ENCODE measurements at places on chromosomes 6 and 20.

- DNase-seq = no peak
Measured at GRCh38 chr6:165573671-165574070, 89.4 kb downstream of the PDE10A start.

GRCh38 chr20:44841955-44842354 lies 31.6 kb upstream of the RIMS4 start:
- no peak for DNase-seq

DNA sequence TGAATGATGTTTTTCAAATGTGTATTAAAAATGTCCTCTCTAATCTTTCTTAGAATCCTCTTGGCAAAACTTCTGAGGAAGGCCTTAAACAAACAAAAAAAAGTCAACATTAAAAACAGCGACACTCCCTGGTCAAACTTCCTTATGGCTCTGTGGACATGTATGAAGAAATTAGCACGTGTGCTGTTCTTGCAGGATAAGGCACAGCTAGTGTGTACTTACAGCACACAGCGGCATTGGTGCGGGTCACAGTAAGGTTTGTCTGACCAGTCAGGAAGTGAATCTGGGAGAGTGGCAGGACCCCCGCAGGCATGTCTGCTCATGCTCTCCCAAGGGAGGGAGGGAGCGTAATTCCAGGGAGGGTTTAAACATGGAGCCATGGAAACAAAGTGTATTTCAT lies 38.8 kb downstream of the SLC22A1 start:
- DNase-seq = no peak

DNA sequence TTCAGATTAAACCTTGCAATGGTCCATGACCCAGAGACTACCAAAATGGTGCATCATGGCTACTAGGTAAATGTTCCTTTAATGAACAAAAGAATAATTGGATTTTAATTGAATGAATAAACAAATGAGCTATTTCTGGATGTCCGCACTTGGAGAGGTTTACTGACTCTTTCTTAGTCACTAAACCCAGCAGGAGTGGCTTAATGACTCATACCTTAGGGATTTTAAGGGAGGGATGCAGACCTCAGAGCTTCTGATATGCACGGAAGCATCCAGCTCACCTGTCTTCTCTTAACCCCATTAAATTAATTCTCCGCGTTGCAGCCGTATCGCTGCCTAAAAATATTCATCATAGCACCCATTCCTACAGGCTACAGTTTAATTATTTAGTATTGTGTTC lies 970.0 kb upstream of the SLC35B3 start:
- no peak for DNase-seq

DNA sequence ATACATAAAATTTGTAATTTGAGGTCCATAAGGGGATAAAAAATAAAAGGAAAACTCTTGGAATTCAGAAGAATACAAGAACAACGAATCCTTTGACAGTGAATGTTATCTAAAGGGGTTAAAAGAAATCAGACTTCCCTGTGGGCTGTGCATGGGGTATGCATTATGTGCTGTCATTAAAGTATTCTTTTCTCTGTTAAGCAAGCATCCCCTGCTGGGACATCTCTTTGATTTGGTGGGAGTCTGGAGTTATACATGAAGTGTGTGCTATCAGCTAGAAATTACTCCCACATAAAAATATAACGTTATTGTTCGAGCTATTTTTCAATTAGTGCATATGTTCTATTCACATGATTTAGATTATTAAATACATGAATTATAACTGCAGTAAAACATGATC lies 195.2 kb downstream of the CENPW start:
- DNase-seq = no peak

- no peak for DNase-seq
Measured at GRCh38 chr20:32021091-32021490, 10.9 kb downstream of the CCM2L start.

GRCh38 chr6:163866192-163866591 lies 451.7 kb downstream of the QKI start:
- DNase-seq = no peak

DNA sequence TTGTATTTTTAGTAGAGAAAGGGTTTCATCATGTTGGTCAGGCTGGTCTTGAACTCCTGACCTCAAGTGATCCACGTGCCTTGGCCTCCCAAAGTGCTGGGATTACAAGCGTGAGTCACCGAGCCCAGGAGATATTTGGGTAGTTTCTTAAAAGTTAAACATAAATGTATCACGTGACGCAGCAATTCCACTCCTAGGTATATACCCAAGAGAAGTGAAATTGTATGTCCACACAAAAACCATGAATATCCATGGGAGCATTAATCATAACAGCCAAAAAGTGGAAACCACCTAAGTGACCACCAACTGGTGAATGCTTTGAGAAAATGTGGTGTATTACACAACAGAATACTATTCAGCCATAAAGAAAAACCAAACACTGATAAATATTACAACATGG lies 164.8 kb downstream of the MRPL14 start:
- DNase-seq = no peak

DNA sequence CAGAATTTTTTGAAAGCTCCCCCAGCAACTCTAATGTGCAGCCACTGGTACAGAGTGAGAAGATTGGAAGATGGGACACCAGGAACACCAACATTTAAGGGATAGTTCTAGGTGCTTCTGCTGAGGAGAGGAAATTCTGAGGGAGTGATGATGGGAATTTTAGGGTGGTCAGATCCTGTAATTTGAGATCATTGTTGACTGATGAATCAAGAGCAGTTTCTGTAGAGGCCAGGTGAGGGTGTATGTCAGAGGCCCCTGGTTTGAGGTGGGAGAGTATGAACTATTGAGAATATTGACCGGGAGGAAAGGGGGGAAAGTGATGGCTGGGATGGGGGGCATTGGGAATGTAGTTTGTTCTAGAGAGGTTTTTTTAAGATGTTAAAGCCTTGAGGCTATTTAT lies 47.2 kb downstream of the PTPRA start:
- no peak for DNase-seq

DNA sequence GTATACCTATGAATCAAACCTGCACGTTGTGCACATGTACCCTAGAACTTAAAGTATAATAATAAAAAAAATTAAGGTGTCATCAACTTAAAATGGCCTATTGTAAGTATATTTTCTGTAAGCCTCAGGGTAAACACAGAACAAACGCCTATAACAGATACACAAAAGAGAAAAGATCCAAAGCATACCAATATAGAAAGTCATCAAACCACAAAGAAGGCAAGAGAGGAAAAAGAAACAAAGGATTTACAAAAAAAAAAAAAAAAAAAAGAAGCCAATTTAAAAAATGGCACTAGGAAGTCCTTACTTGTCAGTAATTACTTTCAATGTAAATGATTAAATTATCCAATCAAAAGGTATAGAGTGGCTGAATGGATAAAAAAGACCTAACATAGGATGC lies 24.6 kb upstream of the ASF1A start:
- DNase-seq = no peak

GRCh38 chr6:36897609-36898008 lies 11.9 kb downstream of the C6orf89 start:
- DNase-seq = no peak

- no peak for DNase-seq
Measured at GRCh38 chr6:125733516-125734300, 15.7 kb upstream of the HEY2 start.

GRCh38 chr6:1911474-1911873 lies 301.8 kb downstream of the FOXC1 start:
- DNase-seq = no peak

DNA sequence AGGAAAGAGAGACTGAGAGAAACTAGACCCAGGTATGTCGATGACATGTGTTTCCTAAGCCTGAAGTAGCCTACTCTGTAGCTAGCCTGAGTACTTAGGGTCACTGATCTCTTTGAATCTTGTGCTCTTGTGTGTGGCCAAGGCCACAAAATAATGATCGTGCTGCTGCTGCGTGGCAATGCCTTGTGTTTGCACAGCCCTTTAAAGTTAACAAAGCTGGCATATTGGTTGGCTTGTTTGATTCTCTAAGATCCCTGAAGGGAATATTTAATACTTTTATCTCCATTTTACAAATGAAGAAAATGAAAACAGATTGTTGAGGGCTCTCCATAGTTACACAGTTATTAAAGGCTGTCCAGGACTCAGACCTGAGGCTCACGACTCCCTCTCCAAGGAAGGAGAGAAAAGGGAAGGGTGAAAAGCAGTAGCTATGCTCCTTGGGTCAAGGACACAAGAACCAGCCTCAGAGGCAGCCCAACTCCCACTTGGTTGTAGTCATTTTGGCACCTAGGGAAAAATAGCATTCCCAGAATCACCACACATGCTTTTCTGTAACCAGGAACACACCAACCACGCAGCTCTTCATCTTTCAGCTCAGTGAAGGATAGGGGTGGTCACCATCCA lies 130.7 kb downstream of the LRFN2 start:
- no peak for DNase-seq

DNA sequence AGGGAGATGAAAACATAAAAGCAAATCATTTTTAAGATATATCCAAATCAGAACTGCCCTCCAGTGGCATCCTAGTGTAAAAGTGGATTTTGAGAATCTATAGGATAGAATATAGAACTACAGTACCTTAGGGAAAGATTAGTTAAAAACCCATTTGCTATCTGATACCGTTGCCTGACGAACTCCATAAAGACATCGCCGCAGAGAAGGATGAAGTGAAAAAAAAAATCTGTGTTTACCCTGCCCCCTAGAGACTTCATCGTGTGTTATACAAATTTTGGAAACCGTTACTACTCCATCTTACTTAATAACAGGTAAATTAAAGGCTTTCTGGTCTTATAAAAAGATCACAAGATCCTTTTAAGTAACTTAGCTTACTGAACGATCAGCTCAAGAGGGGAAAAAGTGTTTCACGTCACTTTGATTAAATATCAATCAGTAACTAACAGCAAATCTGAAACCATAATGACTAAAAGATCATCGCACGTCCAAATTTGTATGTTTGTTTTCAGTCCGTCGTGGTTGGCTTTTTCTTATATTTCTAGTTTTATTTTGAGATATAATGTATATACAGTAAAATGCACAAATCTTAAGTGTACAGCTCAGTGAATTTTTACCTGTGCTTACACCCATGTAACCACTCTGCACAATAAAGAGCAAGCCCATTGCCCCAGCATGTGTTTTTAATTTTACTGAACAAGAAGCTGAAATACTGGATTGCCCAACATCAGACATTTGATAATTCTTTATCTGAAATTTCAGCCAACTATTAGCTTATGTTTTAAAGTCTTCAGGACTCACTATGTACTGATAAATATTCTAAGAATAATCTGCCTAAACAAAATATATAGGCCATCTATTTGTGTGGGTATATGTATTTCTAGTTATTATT lies 881 bp upstream of the MCM3 start:
- no peak for DNase-seq

DNA sequence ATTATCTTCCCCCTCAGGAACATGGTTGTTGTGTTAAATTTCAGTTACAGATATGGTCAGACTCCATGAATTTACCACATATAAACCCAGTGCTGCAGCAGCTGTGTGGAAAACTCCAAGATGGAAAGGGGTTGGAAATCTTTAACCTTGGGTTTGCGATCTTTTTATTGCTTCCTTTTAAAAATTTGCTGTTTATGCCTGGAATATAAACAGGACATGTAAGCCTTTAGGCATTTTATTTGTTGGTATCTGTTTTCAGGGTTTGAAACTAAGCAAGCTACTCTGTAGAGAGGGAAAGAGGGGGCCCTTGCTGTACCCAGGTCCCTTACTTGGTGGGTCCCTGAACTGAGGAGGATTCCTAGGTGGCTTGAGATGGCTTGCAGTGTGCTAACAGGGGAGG lies 778 bp downstream of the PKIG start:
- no peak for DNase-seq

DNA sequence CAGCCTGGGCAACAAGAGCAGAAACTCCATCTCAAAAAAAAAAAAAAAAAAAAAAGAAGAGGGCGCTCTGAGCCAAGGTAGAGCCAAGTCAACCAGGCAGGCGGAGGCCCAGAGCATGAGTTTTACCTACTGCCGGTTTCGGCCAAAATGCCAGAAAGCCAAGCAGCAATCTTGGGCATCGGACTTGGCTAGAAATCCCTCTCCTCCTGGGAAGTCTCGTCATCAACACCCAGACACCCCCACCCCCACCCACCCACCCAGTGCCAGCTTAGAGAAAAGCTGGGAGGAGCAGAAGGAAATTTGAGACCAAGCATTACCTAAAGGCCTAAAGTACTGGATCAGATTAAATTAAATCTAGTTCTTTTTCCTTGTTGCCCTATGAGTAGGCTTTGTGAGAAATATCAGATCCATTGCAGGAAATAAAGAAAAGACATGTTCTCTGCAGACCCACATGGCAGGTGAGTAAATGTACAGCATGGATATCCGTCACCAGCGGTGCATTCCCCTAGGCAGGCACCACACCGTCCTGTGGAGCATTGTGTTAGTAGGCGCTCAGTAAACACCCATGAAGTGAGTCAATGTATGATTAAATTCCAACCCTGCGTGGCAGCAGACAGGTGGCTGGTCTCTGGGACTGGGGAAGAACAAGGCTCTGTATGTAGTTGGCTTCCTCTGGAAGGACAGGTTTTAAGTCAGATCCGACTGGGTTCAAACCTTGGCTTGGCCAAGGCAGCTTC lies 21.0 kb downstream of the RIPOR3 start:
- DNase-seq = no peak

- no peak for DNase-seq
Measured at GRCh38 chr20:45098103-45098773, 2.7 kb downstream of the KCNS1 start.

- DNase-seq = no peak
Measured at GRCh38 chr6:71656121-71656520, 230.2 kb upstream of the RIMS1 start.

DNA sequence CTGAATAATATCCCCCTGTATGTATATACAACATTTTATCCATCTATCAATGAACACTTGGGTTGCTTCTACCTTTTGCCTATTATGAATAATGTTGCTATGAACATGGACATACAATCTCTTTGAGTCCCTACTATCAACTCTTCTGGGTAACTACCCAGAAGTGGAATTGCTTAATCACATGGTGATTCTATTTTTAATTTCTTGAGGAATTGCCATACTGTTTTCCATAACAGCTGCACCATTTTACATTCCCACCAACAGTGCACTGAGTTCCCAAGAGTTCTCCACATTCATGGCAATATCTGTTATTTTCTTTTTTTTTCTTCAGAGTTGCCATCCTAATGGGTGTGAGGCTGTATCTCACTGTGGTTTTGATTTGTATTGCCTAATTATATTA lies 88.3 kb downstream of the ZHX3 start:
- no peak for DNase-seq

GRCh38 chr20:25318471-25319240 lies 70.8 kb downstream of the PYGB start:
- no peak for DNase-seq

- no peak for DNase-seq
Measured at GRCh38 chr20:50124496-50124895, 11.5 kb upstream of the UBE2V1 start.
